HEK293T (cell line): ENCODE measurements at places on chromosomes 7 and 10.

- no peak for DNase-seq
Measured at GRCh38 chr7:121138262-121138933, 149.9 kb downstream of the CPED1 start.

- DNase-seq: no peak
Measured at GRCh38 chr10:132643709-132644526, 106.3 kb downstream of the INPP5A start.

DNA sequence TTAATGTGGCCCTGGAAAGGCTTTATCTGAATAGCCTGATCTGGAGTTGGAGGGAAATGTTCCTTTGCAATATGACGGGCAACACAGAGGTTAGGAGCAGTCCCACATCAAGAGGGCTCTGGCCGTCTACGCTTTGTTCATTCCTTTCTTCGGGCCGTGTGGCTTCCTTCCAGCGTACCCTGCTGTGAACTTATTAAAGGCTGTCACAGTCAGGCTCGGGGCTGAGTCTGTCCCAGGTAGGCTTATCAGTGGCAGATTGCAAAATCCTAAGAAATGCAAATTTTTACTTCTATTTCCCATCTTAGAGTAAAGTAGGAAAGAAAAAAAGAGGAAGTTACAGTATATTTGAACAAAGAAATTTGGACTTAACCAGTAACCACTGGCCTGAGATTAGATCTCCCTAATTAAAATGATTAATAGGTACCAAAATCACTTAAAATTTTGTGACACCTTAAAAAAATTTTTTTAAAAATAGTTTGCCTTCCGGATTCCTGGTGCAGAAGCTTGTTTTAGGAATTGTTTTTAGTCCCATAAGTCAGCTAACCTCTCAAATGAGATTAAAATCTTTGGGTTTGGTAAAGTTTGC lies 453.1 kb upstream of the MKI67 start:
- DNase-seq: no peak

- DNase-seq: no peak
Measured at GRCh38 chr7:144529269-144529926, 125.9 kb upstream of the NOBOX start.

GRCh38 chr10:11462071-11462470 lies 149.4 kb downstream of the USP6NL start:
- no peak for DNase-seq

DNA sequence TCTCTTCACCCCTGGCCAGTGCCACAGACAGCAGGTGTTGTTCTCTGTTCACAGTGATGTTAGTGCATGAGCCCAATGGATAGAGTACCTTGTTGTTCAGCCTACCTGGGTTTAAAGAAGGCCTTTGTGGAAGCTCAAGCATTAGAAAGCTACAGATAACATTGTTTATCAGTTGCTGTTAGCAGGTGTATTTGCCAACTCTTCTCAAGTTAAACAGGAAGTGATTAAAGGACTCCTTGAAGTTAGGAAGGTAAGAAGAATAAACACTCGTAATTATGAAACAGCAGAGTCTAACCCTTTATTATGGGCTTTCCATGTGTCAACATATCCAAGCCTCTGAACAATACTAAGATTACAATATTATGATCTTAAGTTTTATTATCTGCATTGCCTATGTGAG lies 25.9 kb downstream of the RGR start:
- DNase-seq: no peak

GRCh38 chr7:67505449-67505848 lies 508.8 kb downstream of the TYW1 start:
- DNase-seq: no peak

DNA sequence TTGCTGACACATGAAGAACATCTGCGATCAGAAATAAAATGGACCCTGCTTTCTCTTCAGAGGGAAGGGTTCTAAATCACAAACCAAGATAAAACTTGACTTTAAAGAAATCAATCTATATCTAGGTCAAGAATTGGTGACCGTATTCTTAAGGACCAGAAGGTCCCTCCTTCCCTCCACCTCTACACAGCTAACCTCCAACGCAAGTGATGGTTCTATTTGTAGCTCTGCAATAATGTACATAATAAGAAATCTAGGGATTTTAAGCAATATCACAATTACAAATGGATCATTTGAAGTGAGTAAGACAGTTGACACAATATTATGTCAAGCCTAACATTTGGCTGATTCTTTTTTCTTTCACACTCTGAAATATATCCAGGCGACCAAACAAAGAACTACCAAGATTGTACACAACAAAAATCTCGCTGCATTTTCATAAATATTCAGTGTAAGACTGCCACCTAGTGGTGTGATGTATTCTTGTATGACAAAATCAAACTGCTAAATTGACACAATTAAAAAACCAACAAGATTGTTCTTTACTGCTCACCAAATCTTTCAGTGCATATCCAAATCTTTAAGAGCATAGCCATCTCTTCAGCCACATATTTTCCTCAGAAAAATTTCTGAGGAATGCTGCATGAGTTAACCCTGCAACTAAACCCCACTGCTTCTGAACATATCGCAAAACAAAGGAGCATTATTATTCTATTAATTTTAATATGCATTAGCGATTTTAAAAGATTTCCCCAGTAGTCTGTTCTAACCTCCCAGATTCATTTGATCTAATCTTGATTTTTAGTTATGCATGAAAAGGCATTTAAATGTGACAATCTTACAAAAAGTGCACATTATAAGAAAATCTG lies 44.5 kb downstream of the ICA1 start:
- DNase-seq: peak; percentile 35

DNA sequence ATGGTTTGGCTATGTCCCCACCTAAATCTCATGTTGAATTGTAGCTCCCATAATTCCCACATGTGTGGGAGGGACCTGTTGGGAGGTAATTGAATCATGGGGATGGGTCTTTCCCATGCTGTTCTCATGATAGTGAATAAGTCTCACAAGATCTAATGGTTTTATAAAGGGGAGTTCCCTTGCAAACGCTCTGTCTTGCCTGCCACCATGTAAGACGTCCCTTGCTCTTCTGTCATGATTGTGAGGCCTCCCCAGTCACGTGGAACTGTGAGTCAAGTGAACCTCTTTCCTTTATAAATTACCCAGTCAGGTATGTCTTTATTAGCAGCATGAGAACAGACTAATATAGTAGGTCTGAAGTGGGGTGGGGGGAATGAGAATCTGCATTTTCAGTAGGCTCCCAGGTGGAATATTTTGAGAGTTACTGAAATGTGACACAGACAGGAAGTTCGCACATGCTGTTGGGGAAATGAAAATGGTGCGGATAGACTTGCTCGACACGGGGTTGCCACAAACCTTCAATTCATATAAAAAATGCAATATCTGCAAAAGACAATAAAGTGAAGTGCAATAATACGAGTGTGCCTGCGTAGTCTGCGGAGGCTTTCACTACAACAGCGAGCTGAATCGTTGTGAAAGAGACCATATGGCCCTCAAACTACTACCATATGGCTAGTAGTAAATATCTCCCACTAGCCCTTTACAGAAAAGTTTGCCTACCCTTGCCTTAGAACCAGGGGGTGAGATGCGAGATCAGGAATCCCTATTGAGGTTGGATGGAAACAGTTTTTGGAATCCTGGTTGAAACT lies 166.1 kb downstream of the GRK5 start:
- DNase-seq: no peak

DNA sequence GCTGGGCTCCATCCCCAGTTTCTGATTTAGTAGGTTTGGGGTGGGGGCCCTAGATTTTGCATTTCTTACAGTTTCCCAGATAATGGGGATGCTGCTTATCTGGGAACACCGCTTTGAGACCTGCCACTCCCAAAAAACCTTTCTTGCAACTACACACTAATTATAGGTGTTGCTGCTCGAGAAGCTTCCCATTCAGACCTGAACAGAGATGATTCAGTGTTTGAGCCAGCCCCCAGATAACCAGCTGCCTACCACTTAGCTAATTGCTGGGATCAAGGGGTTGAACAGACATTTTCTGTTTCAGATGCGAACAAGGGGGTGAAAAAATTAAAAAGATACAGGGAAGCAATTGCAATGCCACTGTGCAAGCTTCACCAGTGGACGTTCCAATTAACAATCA lies 448.5 kb downstream of the KCNMA1 start:
- DNase-seq: no peak

GRCh38 chr7:74584160-74584954 lies 73.2 kb upstream of the GTF2I start:
- DNase-seq: no peak

DNA sequence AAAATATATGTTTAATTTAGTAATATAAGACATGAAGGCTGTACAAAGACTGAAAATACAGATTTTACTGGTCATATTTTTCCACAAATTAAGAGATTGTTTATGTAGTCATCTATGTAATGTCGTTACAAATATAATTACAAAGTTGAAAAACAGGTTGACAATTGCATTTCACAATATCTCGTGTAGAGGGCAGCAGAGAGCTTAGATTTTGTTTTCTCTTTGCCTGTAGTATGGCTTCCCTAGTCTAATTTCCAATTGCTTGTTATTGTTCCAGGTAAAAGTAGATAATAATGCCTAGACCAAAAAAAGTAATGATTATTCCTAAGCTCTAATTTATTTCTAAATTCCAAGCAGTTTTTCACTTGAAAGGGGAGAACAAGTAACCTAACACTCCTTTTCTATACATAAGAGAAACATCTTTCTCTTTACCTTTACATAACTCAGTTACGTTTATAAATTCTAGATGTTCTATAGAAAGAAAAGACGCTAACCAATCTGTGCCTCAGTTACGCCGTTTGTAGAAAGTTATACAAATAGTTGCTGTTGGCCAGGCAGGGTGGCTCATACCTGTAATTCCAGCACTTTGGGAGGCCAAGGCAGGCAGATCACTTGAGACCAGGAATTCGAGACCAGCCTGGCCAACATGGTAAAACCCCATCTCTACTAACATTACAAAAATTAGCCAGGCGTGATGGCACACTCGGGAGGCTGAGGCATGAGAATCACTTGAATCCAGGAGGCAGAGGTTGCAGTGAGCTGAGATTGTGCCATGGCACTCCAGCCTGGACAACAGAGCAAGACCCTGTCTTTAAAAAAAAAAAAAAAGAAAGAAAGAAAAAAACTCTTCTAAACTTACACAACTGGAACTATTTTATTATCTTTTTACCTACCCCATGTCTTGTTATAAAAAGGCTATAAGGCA lies 30.0 kb downstream of the NET1 start:
- DNase-seq: no peak

DNA sequence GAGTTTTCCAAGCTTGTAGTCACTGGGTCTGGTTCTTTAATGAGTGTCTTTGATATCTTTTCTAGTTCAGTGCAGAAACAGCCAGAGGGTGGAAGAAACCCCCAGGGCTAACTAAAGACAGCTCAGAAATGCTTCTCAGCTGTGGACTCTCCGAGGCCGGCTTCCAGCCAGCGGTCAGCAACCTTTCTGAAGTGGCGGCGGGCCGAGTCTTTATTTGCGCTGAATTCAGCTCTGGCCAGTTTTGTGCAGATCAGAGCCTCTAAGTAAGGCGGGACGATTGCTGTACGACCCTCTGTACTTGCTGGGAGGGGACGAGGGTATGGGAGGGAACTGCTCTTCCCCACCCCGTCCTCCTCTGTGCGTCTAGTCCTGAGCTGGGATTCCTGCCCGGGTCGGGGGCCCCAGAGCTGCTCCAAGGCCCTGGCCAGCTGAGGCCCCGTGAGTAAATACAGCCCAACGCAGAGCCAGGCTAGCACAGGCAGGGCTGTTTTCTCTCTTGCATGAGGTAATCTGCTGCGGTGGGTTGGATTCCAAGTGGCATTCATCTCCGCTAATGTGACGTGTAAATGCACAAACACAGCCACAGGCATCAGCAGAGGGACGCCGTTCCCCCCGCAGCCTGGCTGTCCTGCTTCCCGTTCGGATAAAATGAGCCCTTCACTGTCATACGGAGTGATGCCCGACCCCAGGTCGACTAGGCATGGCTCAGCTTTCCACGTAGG lies 159.8 kb downstream of the PIP4K2A start:
- peak; percentile 63 for DNase-seq

DNA sequence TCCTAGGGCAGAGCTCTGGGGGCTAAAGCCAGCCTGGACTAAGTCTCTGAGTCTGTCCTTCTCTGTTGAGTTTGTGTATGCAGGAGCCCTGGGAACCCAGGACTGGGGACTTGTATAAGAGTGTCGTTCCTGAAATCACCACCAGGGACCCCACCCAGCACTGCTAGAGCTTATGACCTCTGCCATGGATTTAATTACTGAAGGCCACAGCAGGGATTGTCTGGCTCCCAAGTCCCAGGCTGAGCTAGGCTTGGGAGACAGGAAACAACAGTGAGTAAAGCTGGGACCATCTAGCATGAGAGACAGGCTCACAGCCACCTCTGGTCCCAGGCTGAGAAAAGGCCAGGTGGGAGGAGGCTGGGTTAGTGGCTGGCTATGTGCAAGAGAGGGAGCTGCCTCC lies 1.4 kb upstream of the TSPAN15 start:
- DNase-seq: peak; percentile 73

GRCh38 chr7:14995774-14996173 lies 93.2 kb upstream of the DGKB start:
- no peak for DNase-seq

DNA sequence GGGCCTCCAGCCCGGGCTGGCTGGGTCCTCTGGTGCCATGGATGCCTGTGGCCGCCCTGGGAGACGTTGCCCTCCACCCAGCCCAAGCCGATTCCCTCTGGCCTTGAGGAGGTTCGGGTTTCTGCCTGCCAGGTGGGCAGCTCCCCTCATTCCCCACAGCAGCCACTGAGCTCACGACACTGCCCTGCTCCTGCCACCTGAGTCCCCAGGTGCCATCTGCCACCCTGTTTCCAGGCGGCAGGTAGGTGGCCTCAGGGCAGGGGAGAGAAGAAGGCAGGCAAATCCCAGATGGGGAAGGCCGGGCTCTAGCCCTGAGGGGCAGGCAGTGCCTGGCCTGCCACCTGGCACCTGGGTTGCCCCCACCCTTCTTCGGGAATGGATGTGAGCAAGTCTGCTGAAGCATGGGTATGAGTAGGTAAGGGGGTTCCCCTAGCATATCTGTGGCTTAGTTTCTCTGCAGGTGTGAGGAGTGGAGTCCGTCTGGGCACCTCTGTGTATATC lies 92.2 kb upstream of the PPIF start:
- DNase-seq: no peak

DNA sequence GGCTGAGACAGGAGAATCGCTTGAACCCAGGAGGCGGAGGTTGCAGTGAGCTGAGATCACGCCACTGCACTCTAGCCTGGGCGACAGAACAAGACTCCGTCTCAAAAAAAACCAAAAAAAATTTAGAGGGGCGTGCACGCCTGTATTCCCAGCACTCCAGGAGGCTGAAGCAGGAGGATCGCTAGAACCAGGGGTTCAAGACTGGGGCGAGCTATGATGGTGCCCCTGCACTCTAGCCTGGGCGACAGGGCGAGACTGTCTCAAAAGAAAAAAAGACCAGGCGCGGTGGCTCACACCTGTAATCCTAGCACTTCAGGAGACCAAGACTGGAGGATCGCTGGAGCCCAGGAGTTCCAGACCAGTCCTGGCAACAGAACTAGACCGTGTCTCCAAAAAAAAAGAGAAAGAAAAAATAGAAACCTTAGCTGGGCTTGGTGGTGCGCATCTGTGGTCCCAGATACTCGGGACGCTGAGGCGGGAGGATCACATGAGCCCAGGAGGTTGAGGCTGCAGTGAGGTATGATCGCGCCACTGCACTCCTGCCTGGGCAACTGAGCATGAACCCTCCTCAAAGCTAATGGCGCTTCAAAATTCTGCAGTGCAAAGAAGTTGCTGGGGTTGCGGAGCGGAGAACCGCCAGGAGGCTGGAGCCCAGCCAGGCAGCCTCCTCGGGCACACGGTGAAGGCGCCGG lies 382 bp upstream of the MBLAC1 start:
- no peak for DNase-seq

- peak; percentile 18 for DNase-seq
Measured at GRCh38 chr10:118698421-118698820, 56.3 kb downstream of the CACUL1 start.

- DNase-seq: no peak
Measured at GRCh38 chr7:5406957-5407945, 16.4 kb downstream of the TNRC18 start.

GRCh38 chr7:142384493-142384922 lies 126.7 kb upstream of the PRSS58 start:
- DNase-seq: no peak
